HTR-8/SVneo (cell line): ENCODE measurements at places on chromosomes 11 and 22.

DNA sequence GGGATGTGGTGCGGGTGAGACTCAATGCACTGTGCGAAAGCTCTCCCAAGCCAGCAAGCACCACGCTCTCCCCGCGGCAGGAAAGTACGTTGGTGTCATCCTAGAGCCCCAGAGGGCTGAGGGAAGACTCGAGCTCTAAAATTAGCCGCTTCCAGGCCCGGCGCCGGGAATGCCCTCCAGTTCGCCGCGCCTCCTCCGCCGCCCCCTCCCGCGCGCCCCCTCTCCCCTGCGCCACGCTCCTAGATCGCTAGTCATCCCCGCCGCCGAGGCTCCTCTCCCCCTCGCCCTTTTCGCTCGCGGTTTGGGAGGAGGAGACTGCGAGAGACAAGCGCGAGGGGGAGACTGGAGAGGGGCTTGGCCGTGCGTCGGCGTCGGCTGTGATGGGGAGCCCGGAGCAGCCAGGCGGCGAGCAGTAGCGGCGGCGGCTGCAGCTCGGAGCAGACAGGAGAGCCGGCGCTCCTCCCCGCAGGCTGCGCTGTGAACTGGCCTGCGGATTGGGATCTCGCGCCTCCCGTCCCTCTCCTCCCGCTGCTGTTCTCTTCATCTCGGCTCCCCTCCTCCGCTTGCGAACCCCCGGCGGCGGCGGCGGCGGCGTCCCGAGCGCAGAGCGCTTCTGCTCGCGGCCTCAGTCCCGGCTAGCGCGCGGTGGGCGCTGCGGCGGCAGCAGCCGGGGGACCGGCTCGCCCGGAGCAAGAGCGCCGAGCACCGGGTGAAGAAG lies at the start of gene FAT3:
FAT3 (plus strand) TSS at position 412 of the 718 bp plus-strand sequence. CDS start 127,295 bp downstream, outside the sequence.
- DNase-seq = peak; percentile 45

DNA sequence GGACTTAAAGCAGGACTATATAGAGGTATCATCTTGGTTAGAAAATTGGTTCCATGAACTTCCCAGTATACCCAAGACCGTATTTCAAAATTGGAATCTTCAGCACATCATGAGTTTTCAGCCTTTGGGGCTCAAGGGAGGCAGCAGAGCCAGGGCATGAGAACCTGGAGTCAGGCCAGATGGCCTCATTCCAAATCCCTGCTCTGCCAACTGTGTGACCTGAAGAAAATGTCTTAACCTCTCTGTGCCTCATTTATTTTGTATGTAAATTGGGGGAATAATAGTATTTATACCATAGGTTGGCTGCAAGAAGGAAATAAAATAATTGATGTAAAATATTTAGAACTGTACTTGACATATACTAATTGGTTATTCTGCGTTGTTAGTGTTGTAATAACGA lies 987.6 kb downstream of the TBC1D22A start:
- DNase-seq = no peak

DNA sequence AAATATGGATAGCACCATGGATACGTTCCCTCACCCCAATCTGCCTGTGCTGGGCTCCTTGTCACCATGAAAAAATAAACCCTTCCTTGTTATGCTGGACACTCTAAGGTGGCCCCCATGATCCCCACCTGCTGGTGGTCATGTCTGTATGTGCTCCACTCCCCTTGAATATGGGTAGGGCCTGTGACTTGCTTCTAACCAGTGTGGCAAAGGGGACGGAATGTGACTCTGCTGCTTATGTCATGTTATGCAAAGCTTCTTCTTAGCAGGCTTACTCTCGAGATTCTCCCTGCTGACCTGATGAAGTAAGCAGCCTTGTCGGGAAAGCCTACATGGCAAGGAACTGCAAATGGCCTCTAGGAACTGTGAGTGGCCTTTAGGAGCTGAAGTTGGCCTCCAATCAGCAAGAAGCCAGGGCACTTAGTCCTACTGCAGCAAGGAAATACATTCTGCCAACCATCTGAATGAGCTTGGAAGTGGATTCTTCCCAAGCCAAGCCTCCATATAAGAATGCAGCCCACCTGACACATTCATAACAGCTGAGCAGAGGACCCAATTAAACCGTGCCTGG lies 159.9 kb downstream of the CCDC34 start:
- DNase-seq = no peak

DNA sequence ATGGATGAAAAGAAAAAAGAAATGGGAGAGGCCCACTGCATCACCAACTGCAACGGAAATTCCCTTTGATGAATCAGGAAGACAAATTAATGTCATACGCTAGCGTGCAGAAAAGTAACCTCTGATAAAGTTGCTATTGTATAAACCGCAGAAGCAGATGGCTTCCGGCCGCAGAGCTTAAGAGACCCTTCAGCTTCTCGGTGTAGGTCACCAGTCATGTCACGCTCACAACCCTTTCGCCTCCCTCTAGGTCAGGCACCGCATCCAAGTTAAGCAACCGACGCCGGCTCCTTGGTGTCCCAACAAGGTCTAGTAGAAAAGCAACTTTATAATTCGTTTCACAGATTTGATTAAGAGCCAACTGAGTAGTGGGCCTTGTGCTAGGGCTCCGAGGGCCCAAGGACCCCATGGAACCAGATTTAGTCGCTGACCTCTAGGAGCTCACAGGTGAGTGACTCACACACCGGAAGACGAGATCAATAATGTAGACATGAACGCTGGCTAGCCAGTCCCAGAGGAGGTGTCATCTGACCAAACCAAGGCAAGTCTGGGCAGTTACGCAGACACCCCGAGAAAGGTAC lies 1.2 kb upstream of the ZFP91 start:
- peak; percentile 9 for DNase-seq

DNA sequence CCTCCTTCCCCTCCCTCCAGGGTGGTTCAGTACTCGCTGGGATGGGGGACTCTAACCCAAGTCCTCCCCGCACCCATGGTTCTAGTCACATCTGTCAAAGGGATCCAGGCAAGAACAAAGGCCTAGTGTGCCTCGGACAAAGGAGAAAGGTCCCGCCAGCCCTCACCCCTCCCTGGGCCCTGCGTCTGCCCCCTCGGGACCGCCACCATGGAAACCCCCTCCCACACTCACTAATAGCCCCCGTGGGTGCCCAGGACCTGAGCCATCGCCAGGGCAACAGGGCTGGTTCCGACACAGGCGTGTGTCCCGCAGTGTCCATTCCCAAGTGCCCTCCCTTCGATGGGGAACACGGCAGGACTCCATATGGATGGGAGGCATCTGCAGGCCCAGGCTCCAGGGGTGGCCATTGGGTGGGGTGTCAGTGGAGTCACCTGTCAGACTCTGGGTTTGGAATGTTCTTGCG lies 5.1 kb upstream of the CARNS1 start:
- DNase-seq = no peak
